ENCODE measurements at places on chromosomes 12 and 14.

DNA sequence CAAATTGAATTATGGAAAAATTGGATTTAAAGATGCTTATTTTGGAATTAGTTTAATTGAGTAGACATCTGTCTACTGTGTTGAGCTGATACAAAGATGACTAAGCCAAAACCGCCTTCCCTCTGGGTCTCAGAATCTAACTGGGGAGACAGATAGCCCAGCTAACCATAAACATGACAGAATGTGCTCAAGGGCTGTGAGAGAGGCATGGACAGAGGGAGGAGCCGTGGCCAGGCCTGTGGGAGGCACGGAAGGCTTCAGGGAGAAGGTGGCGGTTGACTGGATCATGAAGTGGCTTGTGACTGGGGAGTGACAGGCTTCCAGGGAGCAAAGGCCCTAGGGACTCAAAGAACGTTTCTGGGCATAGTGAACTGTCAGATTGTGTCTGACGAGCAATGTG is 74.6 kb downstream of the DACT1 start:
- no peak for DNase-seq

DNA sequence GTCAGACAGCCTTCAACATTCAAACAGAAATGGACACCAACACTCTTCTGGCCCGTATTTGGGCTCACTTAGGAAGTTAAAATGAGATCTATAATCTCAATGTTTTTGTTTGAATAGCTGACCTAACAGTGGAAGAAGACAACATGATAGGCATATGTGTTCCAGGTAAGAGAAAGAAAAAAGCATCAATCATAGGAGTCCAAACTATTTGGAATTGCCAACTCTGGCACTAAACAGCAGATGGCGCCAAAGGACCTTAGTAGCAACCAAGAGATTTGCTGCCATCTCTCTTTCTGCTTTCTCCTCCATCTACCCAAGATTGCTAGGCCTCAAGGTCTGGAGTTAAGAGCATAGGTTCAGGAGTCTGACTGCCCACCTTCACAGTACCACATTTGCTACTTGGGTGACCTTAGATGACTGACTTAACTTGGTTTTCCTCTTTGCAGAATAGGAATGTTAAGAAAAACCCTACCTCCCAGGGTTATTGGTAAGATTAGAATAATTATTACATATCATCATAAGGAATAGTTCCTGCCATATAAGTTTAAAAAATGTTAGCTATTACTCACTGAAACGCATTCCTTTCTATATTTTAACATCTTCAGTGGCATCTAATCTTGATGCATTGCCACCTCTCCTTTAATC is 30.2 kb downstream of the PEX5 start:
- peak; percentile 67 for DNase-seq

- DNase-seq = no peak
Measured at GRCh38 chr14:32244404-32244803, 41.3 kb upstream of the RNU6-8 start.

DNA sequence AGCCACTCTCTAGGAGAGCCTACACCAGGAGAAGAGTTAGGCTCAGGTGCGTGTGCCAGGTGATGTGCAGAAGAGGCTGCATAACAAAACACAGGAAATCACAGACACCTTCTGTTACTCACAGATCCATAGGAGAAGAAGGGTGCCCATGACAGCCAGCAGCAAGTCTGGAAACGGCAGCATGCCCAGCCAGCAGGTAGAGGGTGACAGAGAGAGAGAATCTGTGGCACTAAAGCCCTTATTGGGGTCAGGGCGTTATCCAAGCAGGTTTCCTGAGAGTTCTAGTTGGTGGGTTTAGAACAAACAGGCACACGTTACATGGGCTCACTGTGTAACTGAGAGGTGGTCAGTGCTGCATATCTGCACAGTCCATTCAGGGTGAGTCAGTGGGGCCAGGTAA is 14.9 kb upstream of the SLC8A3 start:
- no peak for DNase-seq

- DNase-seq = no peak
Measured at GRCh38 chr12:88529531-88530488, 50.5 kb downstream of the KITLG start.

Data from GM03348 (cell line).